AML-193 (cell line): ENCODE measurements at places on chromosomes 5 and 9.

DNA sequence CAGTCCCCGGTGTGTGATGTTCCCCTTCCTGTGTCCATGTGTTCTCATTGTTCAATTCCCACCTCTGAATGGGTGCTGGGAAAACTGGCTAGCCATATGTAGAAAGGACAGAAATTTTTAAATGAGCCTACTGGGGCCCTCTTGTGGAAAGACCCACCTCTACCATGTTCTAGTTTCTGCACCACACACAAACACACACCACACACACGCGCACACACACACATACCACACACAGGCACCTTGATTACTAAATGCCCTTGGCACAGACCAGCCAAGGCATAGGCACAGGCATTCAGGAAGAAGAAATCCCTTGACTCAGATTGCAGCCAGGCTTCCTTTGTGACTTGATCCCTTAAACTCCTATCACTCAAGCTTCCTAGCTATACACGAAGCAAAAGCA is 60.5 kb downstream of the SIL1 start:
- DNase-seq, result peak; percentile 11

GRCh38 chr5:164472165-164472564 is 966.7 kb downstream of the MAT2B start:
- no peak for DNase-seq

DNA sequence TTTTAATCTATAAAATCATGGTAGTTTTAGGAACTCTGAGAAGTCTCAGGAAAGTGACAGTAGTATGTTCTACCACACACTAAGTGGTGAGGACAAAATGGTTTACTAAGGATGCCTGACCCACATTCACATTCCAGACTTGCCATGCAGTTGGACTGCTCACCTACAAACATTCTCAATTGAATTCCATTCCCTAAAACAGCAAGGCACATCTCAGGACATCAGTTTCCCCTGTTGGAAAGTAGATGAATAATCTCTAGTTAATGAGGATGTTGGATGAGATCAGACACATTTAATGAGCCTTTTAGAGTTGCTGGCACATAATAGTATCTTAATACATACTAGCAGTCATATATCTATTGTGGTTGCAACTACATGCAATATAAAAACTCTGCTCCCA is 76.6 kb downstream of the ZNF618 start:
- DNase-seq, result no peak

DNA sequence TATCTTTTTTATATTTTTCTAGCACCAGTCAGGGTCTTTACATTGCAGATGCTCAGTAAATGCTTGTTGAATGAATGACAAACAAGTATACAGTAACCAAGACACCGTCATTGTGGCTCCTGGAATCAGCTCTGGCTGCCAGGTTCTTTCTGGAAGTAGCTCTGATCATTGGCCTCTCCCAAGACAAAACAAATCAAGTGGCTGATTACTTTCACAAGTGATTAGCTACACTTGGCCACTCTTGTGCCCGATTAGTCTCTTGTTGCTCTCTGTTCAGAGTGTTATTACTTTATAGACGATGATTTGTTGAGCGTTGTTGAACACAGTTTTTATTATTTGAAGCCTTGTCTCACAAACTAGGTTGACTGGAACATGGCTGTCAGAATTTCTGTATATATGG is 119.6 kb upstream of the TLX3 start:
- no peak for DNase-seq

- DNase-seq, result no peak
These were observed 230.9 kb downstream of the GAS1 start for GRCh38 chr9:86716326-86716922.

DNA sequence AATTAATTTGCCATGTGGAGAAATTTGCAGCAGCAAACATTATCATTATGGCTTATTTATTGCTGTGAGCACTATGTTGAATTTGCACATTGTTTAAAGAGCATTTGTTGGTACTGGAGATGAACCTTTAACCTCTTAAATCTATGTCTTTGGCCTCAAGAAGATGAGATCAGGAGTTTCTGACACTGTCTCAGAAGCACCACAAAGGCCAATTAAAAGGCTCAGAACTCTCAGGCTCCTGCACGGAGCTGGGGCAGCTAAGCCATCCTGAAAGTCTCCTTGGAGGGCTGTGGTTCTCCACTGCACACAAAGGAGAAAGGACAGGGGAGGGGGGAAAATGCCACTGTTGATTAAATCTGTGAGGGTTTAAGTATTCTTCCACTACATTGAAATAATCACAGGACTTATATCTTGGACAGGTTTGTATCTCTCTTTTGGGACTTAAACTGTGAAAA is 33.1 kb downstream of the ZNF366 start:
- no peak for DNase-seq

GRCh38 chr9:84691634-84692033 is 22.1 kb downstream of the NTRK2 start:
- DNase-seq, result no peak

DNA sequence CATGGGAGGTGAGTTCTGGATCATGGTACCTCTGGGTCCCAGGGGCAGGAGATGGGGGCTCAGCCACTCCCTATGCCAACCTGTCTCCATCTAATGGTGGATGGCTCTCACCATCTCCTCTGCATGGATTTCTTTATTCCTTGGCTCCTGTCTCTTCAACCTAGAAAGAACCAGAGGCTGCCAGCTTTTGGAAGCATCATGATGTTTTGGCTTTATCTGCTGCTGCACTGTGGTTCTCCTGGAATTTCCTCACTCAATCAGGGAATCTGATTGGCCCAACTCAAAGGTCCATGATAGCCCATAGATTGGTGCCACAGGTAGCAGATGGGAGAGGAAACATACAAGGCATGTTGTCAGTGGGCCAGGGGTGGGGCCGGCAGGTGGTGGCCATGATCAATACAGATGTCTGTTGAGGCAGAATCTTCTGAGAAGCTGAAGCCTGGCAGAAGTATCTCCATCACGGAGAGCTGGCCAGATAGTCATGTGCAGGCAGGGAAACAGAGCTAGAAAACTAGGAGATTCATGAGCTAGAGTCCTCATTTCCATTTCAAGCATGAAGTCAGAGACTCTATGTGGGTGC is 158.2 kb downstream of the MACROH2A1 start:
- DNase-seq, result no peak

GRCh38 chr9:134358662-134359319 is 32.5 kb downstream of the RXRA start:
- DNase-seq, result no peak

- no peak for DNase-seq
These were observed 79.9 kb upstream of the NEURL1B start for GRCh38 chr5:172561151-172561550.

GRCh38 chr9:133608382-133608781 is 807 bp downstream of the FAM163B start:
- no peak for DNase-seq

- DNase-seq, result no peak
These were observed 30.1 kb downstream of the PTPA start for GRCh38 chr9:129141066-129142041.

GRCh38 chr9:98834386-98834785 is 26.9 kb downstream of the GALNT12 start:
- no peak for DNase-seq

DNA sequence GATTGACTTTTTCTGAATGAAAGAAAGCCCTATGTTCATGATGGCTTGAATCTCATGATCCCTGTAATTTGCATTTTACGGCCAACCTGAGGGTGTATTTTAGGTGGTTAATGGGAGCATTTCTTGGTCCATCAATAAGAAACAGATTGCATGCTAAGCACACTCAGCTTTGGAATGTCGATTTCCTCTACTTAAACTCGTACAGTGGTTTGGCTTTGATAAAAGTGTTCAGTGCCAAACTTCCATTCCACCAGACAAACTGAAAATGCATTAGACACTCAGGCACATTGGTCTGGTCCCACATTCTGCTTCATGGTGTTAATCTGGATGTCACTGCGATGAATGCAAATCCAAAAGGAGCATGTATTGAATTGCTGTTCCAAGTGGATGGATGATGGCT is 77.0 kb downstream of the VCAN start:
- DNase-seq, result no peak

- no peak for DNase-seq
These were observed 126.1 kb upstream of the PAPPA start for GRCh38 chr9:116027511-116027910.

DNA sequence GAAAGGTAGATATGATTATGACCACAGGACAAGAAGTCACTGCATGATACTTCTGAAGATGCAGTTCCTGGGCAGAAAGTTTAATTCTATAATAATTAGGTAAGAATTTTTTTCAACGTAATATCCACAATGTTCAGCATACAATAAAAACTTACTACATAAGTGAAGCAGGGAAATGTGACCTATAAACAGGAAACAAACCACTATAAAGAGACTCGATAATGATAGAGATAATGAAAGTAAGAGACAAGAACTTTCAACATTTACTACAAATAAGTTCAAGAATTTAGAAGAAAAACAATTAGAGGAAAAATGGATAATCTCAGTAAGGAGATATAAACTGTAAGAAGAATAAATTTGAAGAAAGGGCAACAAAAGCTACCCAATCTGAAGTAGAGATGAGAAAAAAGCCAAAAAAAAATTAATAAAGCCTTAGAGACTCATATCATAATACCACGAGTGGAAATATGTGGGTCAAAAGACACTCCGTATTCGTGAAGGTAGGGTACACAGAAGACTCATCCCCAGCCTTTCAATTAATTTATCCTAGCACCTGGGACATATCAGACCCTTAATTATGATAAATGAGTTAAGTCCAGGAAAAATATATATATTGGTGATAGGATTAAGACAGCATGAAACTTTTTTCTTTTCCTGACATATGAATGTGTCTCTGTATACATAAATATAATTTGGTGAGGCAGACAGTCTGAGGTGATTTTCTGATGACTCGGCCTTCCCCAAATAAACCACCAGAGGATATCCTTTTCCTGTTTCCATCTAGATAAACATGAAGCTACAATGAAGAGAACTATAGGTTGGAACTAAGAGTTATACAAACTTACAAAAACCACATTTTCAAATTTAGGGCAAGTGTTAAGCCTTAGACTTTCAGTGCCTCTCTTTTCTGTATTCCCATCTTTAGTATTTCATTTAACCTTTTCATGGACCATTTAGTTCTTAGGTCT is 120.4 kb downstream of the RAPGEF6 start:
- DNase-seq, result peak; percentile 35

DNA sequence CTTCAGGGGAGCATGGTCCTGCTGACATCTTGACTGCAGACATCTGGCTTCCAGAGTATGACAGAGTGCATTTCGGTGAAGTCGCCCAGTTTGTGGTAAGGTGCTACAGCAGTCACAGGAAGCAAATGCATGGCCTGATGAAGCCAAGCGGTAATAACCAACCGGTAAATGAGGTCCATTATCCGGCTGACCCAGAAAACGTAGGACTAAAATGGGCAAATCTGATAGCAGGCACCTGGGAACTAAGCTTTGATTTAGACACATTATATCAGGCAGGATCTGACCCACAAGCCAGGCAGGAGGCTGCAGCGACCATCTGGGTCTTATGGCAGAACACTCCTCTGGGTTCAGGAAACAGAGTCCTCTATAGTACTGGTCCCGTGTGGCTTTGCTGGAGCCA is 454.6 kb downstream of the GADD45G start:
- DNase-seq, result no peak
